GM20000 (cell line): ENCODE measurements at places on chromosomes 3 and 15.

DNA sequence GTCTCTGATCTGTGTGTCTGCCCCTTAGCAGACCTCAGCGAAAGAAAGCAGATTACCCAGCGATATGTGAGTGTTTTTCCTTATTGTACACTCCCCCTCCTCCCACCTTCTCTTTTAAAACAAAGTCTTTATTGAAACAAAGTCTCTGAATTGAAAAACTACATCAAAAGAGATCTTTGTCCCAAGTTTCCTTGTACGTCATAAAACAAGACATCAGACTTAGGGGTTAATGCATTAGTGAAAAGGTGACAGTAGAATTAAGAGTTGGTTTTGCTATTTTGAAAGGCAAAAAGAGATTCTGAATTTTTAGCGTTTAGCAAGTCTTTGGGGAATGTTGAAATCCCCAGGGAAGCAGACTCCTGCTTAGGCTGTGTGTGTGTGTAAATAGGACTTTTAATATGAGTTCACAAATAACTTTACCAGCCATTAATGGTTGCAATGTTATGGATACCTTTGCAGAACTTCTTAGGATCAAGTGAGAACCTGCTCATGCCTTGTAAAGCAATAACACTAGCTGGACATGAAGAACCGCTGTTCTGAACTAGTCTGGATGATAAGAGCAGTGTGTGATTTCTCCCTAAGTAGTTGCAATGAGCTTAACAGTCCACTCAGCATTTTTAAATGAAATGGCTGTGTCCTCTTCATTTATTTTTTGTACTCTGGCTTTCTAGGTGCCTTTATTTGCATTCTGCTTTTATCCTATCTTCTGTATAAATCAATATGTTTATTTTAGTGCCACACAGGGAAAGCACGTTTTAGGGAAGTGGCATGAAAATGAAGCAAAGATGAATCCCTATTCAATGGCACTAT lies 136.6 kb downstream of the MCTP2 start:
- DNase-seq = no peak

DNA sequence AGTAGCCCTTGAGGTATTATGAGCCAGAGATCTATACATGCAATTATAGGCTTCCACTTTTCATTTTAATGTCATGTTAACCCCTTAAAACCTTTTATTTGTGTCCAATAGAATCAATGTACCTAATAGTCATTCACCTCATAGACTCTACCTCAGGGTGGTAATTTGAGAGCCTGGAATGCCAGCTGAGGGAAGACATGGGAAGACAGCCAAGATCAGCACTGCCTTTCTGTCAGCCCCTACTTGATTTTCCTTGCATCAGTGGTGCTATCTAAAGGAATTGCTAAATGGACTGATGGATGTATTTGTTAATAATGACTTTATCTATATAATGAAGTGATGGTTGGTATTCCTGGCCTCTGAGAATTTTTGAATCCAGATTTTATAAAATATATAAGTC lies 113.3 kb upstream of the GBE1 start:
- DNase-seq = no peak

DNA sequence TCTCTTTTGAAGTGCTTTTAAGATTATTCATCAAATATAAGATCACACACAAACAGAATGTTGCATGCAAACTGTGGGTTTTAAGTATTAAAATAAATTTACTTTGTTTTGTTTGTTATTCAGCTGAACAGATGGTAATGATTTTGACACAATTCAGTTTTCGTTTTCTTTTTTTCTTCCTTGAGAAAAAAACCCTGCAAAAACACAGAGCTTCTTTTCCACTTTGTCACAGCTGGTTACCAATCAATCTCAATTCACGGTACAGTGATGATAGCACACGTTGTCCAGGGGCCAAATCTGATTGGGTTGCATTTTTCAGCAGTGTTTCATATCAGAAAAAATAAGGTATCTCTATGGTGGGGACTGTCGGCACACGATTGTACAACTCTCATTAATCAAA lies 473.6 kb downstream of the ROBO2 start:
- DNase-seq = no peak

GRCh38 chr3:23831517-23832394 lies 26.0 kb downstream of the UBE2E1 start:
- DNase-seq = no peak

GRCh38 chr3:192397012-192397411 lies 330.3 kb downstream of the FGF12 start:
- DNase-seq = no peak

DNA sequence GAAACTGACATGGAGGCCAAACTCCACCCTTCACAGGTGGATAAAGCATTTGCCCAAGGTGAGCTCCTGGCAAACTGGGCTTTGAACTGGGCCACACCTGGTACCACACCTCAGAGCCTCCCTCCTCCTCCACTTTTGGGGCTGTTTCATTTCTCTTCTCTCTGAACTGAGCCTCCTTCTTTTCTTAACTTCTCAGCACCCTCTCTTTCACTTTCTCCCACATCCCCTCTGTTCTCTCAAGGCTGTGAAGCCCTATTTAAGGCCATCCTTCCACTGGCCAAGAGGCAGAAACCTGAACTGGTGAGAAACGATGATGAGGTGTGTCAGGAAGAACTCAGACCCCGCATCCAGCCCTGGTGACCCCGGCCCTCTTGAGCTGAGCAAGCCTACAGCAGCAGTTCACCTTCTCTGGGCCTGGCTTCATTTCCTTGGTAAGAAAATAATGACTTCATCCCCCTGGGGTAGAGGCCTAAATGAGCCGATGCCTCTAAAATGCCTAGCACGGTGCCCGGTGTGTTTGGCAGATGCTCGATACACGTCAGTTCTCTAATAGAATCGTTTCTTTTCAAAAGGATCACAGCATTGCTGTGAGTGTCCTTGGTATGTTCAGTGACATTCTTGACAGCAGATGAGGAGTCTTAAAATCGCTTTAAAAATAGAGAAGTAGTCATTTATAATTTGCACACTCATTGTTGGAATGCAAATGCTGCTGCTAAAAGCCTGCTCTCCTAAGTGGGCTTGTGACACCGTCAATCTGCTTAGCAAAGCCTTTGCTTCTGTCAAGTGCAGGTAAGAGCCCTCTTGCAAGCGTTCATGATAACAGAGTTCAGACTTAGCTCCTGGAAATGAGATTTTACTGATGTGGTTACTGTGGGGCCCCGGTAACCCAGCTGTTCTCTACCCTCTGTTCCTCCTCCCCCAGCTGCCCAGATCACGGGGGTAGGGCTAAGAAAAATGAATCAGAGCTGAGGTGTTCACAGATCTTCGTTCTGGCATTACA lies 97.7 kb upstream of the ATP2B2 start:
- DNase-seq = peak; percentile 17

- peak; percentile 60 for DNase-seq
Observed at GRCh38 chr3:16515885-16516420, 2.5 kb upstream of the RFTN1 start.

DNA sequence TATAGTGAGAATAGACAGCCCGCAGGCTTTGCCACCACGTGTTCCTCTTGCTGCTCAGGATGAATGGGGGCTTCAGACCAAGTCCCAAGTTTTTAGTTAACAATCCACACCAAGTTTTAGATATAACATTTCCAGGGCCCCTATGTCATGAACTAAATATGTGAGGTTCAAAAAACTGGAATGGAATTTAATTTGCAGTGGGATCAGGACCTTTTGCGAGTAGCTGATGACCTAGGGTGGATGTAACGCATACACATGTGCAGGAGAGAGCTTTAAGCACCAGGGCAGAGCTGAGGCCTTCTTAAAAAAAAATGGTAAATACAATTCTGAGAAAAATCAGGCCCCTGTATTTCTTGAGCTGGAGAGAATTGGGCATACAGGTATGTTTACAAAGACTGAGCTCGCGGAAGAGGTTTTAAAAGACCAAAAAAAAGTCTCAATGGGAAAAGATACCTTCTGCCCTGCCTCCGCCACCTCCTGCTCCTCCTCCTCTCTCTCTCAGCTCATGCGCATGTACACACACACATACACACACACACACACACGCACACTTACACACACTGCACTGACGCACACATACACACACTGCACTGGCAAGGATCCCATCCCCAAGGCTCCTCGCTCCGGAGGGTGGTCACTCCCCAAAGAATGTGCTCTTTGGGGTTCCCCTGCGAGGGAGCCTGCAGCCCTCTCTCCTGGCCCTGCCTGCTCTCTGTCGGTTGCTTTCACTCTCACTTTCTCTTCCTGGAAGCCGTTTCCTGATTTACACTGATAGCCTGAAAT lies 48.2 kb upstream of the IGF1R start:
- DNase-seq = peak; percentile 67

- peak; percentile 69 for DNase-seq
Observed at GRCh38 chr15:31487811-31488436, 161.3 kb downstream of the KLF13 start.

- no peak for DNase-seq
Observed at GRCh38 chr3:179068779-179069530, 2.7 kb downstream of the ZMAT3 start.

GRCh38 chr3:52237006-52237656 lies 1.8 kb downstream of the TWF2 start:
- no peak for DNase-seq

DNA sequence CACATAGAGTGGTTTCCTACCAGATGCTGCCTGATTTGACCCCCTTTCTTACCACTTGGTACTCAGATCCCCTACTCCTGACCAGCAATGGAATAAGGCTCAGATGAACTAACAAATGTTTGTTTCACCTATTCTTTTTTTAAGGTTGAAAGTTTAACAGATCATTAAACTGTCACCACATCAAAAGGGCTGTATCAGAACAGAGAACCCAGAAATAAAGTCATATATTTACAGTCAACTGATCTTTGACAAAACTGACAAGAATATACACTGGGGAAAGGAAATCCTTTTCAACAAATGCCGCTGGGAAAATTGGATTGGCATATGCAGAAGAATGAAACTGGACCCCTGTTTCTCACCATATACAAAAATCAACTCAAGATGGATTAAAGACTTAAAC lies 56.0 kb downstream of the GPR176 start:
- no peak for DNase-seq

DNA sequence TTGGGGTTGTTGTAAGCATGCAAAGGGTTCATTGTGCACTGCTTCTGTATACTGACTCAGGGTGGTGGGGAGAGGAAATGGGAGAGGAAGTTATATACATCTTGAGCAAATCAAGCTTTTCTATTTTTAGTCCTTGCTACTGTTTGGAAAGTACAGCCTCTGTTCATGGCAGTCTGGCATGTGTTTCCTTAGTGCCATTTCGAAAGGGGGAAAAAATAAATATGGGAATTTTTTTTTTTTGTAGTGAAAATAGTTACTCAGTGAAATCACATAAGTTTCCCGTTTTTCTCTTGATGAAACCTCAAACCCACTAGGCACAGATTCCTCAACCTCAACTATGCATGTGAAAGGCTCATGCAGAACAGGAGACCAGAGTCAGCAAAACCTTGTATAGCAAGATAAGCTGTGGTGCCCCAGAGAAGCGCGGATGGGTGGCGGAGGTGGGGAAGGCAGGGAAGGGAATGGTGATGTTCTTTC lies 353.3 kb downstream of the LPP start:
- no peak for DNase-seq

GRCh38 chr3:65083240-65083639 lies 395.4 kb upstream of the ADAMTS9 start:
- DNase-seq = no peak

GRCh38 chr15:43390723-43391122 lies 19.8 kb downstream of the TUBGCP4 start:
- no peak for DNase-seq

DNA sequence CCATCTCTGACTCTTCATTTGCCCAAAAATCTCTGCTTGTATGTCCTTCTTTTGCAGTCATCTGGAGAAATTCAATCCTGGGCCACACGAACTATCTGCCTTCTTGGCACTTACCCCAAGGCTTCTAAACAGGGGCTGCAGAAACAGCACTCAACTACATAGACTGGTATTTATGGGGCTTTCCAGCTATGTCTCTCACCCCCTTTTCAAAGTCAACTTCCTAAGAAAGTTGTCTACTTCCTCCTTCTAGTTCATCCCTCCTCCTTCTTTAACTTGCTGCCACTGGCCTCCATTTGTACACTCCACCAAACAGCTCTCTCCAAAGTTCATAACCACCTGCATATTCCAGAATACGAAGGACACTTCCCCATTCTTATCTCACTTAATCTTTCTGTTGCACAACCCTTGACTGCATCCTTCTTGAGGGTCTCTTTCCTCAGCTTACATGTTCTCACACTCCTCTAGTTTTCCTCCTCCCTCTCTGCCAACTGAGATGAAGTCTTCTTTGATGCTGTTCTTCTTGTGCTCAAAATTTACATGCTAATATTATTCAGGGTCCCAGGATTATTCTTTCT lies 55.2 kb downstream of the PLD1 start:
- no peak for DNase-seq

- no peak for DNase-seq
Observed at GRCh38 chr3:42012383-42012934, 50.6 kb upstream of the ULK4 start.

GRCh38 chr3:17195192-17195611 lies 310.4 kb downstream of the PLCL2 start:
- peak; percentile 73 for DNase-seq
